ENCODE measurements at places on chromosomes 16 and 17.
A peak's percentile ranks its signal among the peaks of the same experiment; 100 is the strongest.

GRCh38 chr16:56986361-56986760, 3.0 kb upstream of the NLRC5 start:
- DNase-seq = no peak

GRCh38 chr16:12142157-12142556, 165.6 kb downstream of the SNX29 start:
- DNase-seq = no peak

- no peak for DNase-seq
Observed at GRCh38 chr16:49554681-49555080, 181.1 kb downstream of the C16orf78 start.

GRCh38 chr17:17001874-17002520, 30.1 kb upstream of the TNFRSF13B start:
- DNase-seq = peak; percentile 92

- no peak for DNase-seq
Observed at GRCh38 chr17:48627623-48628521, 1.7 kb upstream of the HOXB9 start.

- DNase-seq = no peak
Observed at GRCh38 chr16:4695473-4696171, 2.3 kb downstream of the NUDT16L1 start.

DNA sequence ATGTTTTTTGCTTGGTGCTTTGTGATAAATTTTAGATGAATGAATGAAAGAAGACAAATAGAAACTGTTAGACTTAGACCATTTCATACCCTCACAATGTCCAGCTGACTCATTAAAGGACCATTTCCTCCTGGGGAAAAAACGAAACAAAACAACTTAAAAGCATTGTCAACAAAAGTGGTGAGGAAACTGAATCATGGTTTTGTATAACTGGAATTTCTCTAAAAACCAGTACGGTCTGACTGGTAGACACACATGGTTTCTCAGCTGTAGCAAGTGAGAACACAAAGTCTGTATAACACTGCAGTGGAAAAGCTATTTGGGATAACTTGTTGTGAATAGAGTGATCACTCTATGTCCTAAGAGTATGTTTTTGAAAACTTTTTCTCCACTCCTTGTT, 5.3 kb upstream of the DDX52 start:
- no peak for DNase-seq

- DNase-seq = no peak
Observed at GRCh38 chr16:83676086-83676485, 131.7 kb upstream of the HSBP1 start.

DNA sequence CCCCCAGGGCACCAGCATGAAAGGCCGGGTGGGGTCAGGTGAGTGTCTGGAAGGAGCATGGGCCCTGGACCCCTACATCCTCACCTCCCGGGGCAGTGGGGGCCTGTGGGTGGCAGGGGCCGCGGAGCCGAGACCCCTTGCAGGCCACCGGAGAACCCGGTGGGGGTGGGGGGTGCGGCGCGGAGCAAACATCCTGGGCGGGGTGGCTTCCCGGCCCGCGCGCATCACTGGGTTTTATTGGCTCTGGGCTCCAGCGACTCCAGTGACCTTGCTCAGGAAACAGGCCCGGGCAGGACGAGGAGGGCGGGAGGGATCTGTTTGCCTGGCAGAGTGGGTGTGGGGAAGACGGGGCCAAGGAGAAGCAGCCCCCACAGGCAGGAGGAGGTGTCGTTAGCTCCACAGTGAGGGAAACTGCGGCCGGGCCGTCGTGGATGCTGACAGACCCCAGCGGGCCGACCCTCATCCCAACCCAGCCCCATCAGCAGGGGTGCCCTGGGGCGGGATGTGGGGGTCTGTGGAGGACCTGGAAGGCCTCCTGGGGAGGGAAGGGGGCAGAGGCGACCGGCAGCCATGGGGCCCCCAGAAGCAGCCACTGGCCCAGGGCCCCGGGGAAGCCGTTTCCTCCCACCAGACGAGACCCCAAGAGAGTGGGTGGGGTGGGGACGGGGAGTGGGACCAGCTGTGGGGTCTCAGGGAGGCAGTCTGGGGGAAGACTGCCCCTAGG, 10.6 kb downstream of the SSTR5 start:
- DNase-seq = no peak

- DNase-seq = no peak
Observed at GRCh38 chr17:75996665-75997590, 3.7 kb upstream of the CDK3 start.

DNA sequence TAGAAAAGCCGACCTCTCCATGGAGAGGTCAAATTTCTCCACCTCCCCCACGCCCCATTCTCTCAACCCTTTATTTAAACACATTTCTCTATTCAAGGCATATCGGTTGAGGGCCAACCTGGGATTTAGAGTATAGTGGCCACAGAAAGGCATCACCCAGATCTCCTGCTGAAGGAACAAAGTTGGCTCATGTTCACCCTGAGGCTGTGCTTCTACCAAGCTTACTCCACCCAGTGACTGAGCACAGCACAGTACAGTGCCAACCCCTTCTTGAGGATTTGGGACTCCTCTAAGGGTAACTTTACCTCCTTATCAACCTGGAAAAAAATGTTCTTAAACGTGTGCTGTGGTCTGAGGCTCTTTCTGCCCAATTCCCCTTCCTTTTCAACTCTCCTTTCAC, 94.0 kb downstream of the CMC2 start:
- DNase-seq = no peak

- DNase-seq = no peak
Observed at GRCh38 chr16:82744958-82745357, 118.2 kb downstream of the CDH13 start.

- no peak for DNase-seq
Observed at GRCh38 chr17:61834610-61835009, 28.7 kb downstream of the BRIP1 start.

GRCh38 chr16:30805370-30806169, 18.6 kb upstream of the ZNF629 start:
- DNase-seq = peak; percentile 51
